ENCODE measurements at places on chromosomes 5 and 9.

DNA sequence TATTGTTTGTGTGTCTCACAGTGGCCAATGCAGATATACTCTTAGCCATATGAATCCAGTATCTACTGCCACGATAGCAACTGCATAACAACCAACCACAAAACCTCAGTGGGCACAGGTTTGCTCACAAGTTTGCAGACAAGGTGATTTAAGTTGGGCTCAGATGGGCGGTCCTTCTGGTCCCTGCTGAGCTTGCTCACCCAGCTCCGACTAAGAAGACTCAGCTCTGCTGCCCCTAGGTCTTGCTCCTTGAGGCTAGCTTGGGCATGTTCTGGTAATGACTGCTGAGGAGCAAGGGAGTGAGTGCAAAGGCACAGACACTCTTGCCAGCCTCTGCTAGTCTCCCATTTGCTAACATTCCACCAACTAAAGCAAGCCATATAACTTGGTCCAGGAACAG is 52.6 kb downstream of the MTX3 start:
- peak overlapping the region; percentile 71 for H3K27ac ChIP-seq
- no peaks in the 10 kb centered on the region for H3K36me3 ChIP-seq
- peaks cover 26% of the 10 kb centered on the region for H3K4me1 ChIP-seq
- no peak overlapping the region for H3K4me3 ChIP-seq

- no peaks in the 10 kb centered on the region for H3K27me3 ChIP-seq
- no peak overlapping the region for H3K27ac ChIP-seq
- H3K4me1 ChIP-seq: no peaks in the 10 kb centered on the region
- H3K4me3 ChIP-seq: no peak overlapping the region
- no peak for DNase-seq
These were observed 410.4 kb upstream of the MPDZ start for GRCh38 chr9:13689925-13690324.

DNA sequence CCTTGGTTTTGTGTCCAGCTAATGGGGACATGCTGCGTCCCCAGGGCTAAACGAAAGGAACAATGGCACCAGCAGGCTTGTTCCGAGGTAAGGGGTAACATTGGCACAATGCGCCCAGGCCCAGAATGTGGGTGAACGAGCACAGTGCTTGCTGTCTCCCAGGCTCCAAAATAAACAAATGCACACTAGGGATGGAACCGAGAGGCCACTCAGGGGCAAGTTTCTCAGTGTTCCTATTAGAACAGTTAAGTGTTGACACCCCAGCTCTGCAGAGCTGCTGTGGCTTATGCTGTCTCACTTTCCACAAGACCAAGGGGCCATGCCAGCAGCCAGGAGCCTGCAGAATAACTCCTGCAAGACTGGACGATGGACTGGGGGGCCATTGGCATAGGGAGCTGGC is 492.4 kb downstream of the GADD45G start:
- H3K36me3 ChIP-seq: no peaks in the 10 kb centered on the region
- H3K27me3 ChIP-seq: peaks cover 31% of the 10 kb centered on the region
- no peak overlapping the region for H3K27ac ChIP-seq
- DNase-seq: no peak
- peaks cover 28% of the 10 kb centered on the region for H3K4me1 ChIP-seq

DNA sequence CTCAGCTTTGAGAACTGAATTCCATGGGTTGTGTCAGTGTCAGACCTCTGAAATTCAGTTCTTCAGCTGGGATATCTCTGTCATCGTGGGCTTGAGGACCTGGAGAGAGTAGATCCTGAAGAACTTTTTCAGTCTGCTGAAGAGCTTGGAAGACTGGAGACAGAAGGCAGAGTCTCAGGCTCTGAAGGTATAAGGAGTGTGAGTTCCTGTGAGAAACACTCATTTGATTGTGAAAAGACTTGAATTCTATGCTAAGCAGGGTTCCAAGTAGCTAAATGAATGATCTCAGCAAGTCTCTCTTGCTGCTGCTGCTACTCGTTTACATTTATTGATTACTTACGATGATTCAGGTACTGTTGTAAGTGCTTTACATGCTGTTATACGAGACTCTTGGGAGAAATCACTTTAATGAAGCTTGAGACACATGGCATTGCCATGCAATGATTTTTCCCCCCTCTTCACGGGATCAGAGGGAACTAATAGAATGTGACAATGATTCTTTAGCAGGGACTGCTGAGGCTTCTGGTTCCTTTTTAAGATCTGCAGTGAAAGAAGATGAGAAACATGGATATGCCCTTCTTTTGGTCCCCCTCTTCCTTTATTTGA is 63.8 kb downstream of the PTTG1 start:
- peak overlapping the region; percentile 48 for H3K27ac ChIP-seq
- no peak overlapping the region for H3K4me3 ChIP-seq
- peaks cover 26% of the 10 kb centered on the region for H3K36me3 ChIP-seq
- no peaks in the 10 kb centered on the region for H3K27me3 ChIP-seq
- peaks cover 24% of the 10 kb centered on the region for H3K4me1 ChIP-seq

DNA sequence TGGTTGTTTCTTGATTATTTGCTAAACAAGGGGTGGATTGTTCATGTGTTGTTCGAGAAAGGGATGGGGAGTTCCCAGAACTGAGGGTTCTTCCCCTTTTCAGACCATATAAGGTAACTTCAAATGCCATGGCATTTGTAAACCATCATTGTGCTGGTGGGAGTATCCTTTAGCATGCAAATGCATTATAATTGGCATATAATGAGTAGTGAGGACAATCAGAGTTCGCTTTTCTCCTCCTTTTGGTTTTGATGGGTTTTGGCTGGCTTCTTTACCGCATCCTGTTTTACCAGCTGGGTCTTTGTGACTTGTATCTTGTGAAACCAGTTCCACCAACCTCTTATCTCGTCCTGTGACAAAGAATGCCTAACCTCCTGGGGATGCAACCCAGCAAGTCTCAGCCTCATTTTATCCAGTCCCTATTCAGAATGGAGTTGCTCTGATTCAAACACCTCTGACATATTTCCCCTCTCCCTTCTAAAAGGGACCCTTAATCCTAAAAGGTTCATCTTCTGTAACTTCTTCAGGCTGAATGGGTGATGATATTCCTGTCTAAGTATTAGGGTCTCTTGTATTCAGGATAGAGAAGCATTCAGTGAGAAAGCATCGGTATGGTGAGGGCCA is 8.7 kb upstream of the FBN2 start:
- no peaks in the 10 kb centered on the region for H3K4me1 ChIP-seq
- no peaks in the 10 kb centered on the region for H3K27me3 ChIP-seq
- H3K4me3 ChIP-seq: no peak overlapping the region
- H3K36me3 ChIP-seq: no peaks in the 10 kb centered on the region
- no peak overlapping the region for H3K27ac ChIP-seq

GRCh38 chr5:175246889-175247520 is 197.0 kb downstream of the DRD1 start:
- peaks cover 6% of the 10 kb centered on the region for H3K27me3 ChIP-seq
- DNase-seq: no peak
- no peaks in the 10 kb centered on the region for H3K4me1 ChIP-seq
- H3K36me3 ChIP-seq: no peaks in the 10 kb centered on the region
- H3K27ac ChIP-seq: no peak overlapping the region
- no peak overlapping the region for H3K4me3 ChIP-seq

GRCh38 chr5:74630453-74631066 is 10.0 kb downstream of the ENC1 start:
- H3K4me1 ChIP-seq: peaks cover 10% of the 10 kb centered on the region
- H3K27ac ChIP-seq: no peak overlapping the region
- no peaks in the 10 kb centered on the region for H3K36me3 ChIP-seq
- DNase-seq: no peak
- H3K27me3 ChIP-seq: peaks cover 5% of the 10 kb centered on the region

GRCh38 chr5:43195670-43196265 is 3.7 kb downstream of the NIM1K start:
- no peak for DNase-seq
- peaks cover 28% of the 10 kb centered on the region for H3K4me1 ChIP-seq
- H3K27me3 ChIP-seq: peaks cover 17% of the 10 kb centered on the region
- H3K27ac ChIP-seq: no peak overlapping the region
- no peaks in the 10 kb centered on the region for H3K36me3 ChIP-seq
- H3K4me3 ChIP-seq: no peak overlapping the region

- no peak overlapping the region for H3K4me3 ChIP-seq
- DNase-seq: no peak
- H3K4me1 ChIP-seq: no peaks in the 10 kb centered on the region
- peaks cover 10% of the 10 kb centered on the region for H3K27me3 ChIP-seq
These were observed 147.5 kb upstream of the SHB start for GRCh38 chr9:38216572-38216971.

- no peaks in the 10 kb centered on the region for H3K36me3 ChIP-seq
- no peak overlapping the region for H3K27ac ChIP-seq
- no peak overlapping the region for H3K4me3 ChIP-seq
- DNase-seq: no peak
- H3K27me3 ChIP-seq: no peaks in the 10 kb centered on the region
These were observed 7.3 kb upstream of the RGS3 start for GRCh38 chr9:113456235-113456634.

DNA sequence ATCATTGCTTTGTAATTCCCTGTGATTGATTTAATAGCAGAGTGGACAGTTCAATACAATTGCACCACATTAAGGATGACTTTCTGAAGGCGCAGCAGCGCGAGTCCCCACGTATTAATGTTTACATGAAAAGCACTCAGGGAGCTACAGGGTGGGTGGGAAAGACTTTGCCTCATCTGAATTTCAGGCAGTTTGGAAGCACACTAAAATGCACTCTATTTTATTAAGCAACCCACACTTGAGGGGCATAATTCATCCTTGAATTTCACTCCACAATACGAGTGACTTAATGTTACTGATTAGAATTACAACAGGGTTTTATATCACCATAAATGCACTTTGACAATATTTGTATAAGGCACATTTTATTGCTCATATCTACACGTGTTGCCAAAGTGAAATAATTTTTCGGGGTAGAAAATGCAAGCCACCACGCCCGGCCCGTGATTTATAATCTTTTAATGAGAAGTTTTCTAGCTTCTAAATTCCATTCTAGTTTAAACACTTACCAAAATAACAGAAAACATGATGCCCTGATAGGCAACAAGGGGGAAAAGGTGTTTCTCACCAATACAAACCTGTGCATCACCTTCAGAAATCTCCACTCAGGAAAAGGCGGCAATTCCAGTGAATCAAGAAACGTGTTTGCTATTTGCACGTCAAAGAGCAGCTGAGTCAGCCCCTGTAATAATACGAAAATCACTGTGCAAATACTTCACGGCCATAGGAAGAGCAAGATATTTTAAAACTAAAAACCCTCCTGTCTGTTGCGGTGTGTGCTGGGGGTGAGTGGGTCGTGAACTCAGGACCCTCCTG is 40.5 kb downstream of the IRX4 start:
- no peak for DNase-seq
- no peak overlapping the region for H3K27ac ChIP-seq
- H3K27me3 ChIP-seq: peaks cover 7% of the 10 kb centered on the region
- no peaks in the 10 kb centered on the region for H3K4me1 ChIP-seq
- H3K4me3 ChIP-seq: no peak overlapping the region
- no peaks in the 10 kb centered on the region for H3K36me3 ChIP-seq

- DNase-seq: no peak
- H3K27ac ChIP-seq: no peak overlapping the region
- H3K4me3 ChIP-seq: no peak overlapping the region
- peaks cover 31% of the 10 kb centered on the region for H3K27me3 ChIP-seq
- H3K36me3 ChIP-seq: peaks cover 3% of the 10 kb centered on the region
These were observed 4.2 kb upstream of the DELE1 start for GRCh38 chr5:141919218-141920119.

DNA sequence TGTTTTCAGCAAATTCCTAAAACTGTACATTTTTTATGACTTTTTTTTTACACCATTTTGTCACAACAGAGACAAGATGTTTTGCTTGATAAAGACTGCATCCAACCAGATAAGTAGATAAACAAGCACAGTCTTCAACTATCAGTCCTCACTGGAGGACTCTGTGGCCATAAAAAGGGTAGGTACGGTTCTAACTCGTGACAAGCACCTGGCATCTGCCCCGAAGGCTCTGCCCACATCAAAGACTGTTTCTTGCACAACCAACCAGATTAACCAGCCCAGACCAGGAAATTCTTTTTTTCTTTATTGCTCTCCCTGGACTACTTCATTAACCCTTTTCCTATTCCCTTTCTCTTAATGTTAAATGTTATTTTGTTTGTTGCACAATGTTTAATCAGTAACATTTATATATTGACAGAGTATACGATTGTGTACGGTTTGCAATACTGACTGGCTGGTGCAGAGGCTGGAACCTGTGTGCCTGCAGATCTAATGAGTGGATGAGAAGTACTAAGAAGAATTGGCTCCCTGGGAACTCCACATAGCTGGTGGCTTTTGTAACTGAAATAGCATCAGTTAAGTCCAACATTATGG is 74.1 kb downstream of the SERINC5 start:
- peak overlapping the region; percentile 50 for H3K4me3 ChIP-seq
- H3K27ac ChIP-seq: peak overlapping the region; percentile 92

DNA sequence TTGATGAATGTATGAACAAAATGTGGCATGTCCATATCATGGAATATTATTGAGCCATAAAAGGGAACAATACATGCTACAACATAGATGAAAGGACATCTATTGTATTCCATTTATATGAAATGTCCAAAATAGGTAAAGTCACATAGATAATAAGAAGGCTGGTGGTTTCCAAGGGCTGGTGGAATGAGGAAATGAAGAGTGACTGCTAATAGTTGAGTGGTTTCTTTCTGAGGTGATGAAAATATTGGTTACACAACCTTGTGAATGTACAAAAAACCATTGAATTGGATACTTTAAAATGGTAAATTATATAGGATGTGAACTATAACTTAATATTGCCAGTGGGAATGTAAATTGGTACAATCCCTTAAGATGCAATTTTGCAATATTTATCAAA is 5.2 kb downstream of the ARSB start:
- no peak overlapping the region for H3K27ac ChIP-seq
- no peak overlapping the region for H3K4me3 ChIP-seq
- H3K27me3 ChIP-seq: no peaks in the 10 kb centered on the region
- DNase-seq: no peak
- H3K4me1 ChIP-seq: peaks cover 43% of the 10 kb centered on the region

DNA sequence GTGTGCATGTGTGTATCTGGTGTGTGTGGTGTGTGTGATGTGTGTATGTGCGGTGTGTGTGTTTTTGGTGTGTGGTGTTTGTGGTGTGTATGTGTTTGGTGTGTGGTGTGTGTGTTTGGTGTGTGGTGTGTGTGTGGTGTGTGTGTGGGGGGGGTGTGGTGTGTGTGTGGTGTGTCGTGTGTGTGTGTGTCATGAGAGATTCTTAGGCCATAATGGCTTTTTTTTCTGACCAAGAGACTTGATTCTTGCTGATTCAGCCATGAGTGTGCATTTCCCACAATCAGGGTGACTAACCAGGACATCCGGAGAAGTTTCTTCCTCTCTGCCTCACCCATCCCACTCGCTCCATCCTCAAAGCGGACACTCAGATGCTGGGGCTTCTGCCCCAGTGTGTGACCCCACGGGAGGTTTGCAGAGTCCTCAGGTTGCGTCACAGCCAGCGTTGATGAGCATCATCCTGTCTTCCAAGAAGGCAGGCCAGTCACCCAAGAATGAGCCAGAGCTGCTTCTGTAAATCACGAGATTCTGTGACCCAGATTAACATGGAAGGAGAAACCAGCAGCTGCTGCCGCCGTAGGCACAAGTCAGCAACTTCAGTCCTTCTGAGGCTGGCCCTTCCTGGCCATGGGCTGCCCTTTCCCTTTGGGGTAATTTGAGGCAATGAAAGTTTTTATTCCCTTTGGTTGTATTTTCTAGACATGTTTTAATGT is 12.5 kb upstream of the CTSL start:
- no peaks in the 10 kb centered on the region for H3K36me3 ChIP-seq
- H3K4me3 ChIP-seq: no peak overlapping the region
- H3K27ac ChIP-seq: no peak overlapping the region
- peaks cover 19% of the 10 kb centered on the region for H3K4me1 ChIP-seq

GRCh38 chr5:76548525-76549229 is 74.5 kb downstream of the F2RL2 start:
- no peak overlapping the region for H3K27ac ChIP-seq
- no peaks in the 10 kb centered on the region for H3K27me3 ChIP-seq

- no peak overlapping the region for H3K4me3 ChIP-seq
- no peak for DNase-seq
- H3K27ac ChIP-seq: no peak overlapping the region
- no peaks in the 10 kb centered on the region for H3K4me1 ChIP-seq
- H3K27me3 ChIP-seq: no peaks in the 10 kb centered on the region
These were observed 516.1 kb downstream of the EFNA5 start for GRCh38 chr5:107154593-107154992.

All from activated CD8-positive, alpha-beta T cell treated with anti-CD3 and anti-CD28 coated beads, Interleukin-2, amount 10 ng/mL, durations not matched to agents 7 days and 5 days (primary cell).